ENCODE measurements at places on chromosomes 2 and 18.
A peak's percentile ranks its signal among the peaks of the same experiment; 100 is the strongest.

DNA sequence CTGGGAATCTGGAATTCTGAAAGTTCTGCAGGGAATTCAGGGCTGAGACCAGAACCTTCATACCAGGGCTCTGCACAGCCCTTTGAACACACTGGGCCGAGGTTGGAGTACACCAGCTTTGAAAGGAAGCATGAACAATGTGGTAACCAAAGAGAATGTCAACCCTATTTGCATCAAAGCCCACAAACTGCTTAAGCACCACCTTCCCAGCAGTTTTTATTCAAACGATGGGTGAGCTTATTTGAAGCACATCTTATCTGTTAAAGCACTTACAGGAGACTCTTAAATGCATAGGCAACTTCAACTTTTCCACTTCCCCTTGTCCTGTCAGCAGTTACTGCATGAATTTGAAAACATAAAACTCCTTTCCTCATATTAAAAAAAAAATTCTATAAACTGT lies 96.6 kb downstream of the TXNL1 start:
- DNase-seq = no peak

DNA sequence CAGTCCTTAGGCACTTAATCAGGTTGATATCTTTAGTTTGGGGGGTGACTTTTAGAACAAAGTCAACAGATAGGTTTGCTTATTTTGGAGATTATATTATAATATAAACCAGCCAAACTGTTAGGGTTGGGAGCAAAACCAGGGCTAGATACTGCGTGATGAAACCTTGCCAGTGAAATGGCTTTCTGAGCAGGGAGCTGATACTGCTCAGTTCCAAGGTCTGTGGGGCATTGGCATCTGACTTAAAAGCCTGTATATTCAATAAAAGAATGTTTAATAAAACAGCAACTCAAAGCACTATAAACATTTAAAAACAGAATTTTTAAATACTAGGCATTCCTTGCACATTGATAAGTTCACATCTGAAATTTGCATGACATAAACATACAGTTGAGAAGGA lies 19.3 kb downstream of the PTPRM start:
- DNase-seq = no peak

DNA sequence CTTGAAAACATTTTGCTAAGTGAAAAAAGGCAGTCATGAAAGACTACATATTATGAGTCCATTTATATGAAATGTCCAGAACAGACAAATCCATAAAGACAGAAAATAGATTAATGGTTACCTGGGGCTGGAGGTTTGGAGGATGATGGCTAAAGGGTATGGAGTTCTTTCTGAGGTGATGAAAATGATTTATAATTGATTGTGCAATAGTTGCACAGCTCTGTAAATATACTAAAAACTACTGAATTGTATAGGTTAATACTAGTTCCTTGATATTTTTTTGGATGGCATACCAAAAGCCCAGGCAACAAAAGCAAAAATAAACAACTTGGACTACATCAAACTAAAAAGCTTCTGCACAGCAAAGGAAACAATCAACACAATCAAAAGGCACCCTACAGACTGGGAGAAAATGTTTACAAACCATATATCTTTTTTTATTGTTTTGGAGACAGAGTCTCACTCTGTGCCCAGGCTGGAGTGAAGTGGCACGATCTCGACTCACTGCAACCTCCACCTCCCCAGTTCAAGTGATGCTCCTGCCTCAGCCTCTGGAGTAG lies 21.5 kb downstream of the SOS1 start:
- no peak for DNase-seq

- no peak for DNase-seq
These were observed 128.1 kb upstream of the PDE1A start for GRCh38 chr2:182554950-182555349.

DNA sequence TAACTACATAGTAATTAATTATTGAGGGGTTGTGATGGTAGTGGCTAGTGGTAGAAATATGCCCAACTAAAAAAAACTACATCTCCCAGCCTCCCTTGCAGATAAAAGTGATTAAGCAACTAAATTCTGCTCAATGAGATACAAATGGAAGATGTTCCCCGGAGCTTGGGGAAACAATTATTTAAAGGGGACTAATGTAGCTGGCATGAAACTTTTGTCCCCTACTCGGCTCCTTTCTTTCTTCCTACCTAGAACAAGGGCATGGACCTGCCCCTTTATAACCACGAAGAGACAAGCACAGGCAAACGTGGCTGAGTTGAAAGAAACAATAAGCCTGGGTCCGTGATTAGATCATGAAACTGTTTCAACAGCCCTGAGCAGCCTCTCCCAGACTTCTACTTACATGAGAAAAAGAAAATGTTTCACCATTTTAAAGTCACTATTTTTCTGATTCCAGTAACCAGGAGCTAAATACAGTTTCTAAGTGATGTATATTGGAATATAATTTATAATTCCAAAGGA lies 236.9 kb downstream of the SCG2 start:
- no peak for DNase-seq

- DNase-seq = peak; percentile 89
These were observed 96.4 kb downstream of the RTP5 start for GRCh38 chr2:241965931-241966412.

GRCh38 chr2:43537137-43537536 lies 58.7 kb downstream of the THADA start:
- DNase-seq = no peak

DNA sequence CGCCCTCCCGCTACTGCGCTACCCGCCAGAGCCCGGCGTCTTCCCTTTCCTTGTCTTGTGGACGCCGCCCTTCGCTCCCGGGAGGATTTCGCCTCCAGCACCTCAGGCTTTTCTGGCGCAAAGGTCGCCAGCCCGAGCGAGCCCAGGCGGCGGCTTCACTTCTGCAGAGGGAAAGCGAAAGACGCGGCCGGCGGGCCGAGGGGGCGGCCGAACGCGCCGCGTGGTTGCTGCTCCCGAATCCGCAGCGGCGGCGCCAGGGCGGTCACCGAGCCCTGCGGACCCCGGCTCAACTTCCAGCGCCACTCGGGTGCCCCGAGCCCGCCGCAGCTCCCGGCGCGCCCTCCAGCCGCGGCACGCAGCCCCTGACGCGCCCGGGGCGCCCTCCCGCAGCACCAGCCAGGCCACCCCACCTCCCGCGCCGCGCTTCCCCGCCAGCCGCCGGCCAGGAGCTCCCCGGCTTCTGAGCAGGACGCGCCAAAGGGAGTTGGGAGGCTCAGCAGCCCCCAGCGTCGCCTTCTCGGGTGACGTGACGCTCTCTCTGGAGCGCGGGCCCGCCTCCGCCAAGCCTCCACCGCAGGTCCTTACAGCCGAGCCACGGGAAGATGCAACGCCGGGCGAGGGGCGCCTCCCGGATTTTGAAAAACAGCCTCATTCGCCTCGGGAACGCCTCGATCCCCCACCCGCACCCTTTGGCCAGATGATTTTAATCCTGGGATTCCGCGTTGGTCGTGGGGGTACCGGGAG lies 84.9 kb upstream of the EPB41L3 start:
- DNase-seq = peak; percentile 54

DNA sequence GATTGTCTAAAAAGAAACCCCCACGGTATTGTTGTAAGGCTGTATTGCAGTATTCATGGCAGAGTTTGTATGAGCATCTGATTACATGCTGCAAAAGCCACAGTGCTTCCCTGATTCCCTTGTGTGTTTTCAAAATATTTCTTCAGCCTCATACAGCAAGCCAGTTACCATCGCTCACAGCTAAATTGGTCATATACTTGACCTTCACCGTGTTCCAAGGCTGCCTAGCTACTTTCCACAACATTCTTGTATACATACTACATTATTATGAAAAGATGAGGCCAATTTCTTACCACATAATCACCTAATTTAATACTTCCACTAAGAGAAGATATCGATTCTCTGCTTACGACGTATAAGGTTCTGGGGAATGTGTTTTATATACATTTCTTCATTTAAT lies 576.3 kb upstream of the CNTNAP5 start:
- DNase-seq = no peak

GRCh38 chr2:72864500-72864899 lies 22.7 kb upstream of the SPR start:
- DNase-seq = peak; percentile 76

- DNase-seq = no peak
These were observed 101.2 kb upstream of the SEC11C start for GRCh38 chr18:59038295-59039039.

DNA sequence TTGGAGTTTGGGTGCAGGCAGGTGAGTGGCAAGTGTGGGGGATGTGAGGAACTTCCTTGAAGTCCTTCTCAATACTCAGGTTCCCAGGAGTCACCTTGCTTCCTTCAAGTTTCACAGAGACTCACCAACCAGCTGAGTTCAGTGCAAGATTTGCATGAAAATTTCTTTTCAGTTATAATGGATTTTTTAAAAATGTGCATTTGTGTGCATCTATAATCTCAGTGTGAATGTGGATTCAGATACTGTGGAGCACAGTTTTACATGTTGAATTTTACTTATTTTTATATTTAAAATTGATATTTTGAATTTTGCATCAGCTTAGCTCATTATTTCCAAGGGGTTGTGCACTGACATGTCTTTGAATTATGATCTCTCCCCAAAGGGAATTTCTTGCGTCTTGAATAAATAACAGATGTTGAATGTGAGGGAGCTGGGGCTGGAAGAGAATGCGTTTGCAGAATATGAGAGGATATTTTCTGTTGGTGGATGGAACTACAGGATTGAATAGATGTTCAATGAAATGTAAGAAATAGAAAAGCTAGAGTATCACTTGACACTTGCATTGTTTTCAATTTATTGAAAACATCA lies 184.3 kb downstream of the RPRM start:
- no peak for DNase-seq

DNA sequence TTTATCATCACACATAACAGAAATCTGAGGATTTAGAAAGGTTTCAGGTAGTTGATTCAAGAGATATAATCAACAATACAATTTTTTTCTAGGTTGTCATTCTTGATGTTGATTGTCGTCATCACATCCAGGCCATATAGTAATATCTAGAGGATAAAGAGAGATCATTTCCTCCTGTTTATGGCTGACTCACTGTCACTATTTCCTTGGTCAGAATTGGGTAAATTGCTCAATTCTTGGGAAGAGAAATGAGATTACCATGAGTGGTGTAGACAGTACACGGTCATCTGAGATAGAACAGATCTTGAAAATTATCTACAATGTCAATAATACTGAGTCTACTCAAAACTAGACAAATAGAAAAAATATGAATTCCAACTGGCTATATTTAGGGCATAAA lies 78.8 kb downstream of the ZNF804A start:
- DNase-seq = no peak

GRCh38 chr2:157173740-157174184 lies 83.7 kb upstream of the GALNT5 start:
- peak; percentile 79 for DNase-seq

GRCh38 chr2:197216361-197216979 lies 94.1 kb downstream of the ANKRD44 start:
- no peak for DNase-seq

DNA sequence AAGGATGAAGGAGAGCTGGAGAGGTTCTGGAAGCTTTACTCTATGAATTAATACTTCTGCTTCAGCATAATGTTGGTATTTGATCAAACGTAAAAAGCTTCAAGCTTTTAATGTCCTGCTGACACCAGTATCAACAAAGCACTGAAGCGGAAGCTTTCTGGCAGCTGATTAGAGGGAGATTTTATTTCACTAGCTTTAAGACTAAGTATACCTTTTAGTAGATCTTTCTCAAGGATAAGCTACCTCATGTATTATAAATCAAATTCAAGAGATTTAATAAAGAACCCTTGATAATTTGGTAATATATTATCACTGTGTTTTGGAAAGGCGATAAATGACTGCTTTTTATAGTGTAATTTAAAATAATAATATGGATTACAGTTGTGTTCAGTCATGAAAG lies 128.0 kb upstream of the CD302 start:
- DNase-seq = no peak

DNA sequence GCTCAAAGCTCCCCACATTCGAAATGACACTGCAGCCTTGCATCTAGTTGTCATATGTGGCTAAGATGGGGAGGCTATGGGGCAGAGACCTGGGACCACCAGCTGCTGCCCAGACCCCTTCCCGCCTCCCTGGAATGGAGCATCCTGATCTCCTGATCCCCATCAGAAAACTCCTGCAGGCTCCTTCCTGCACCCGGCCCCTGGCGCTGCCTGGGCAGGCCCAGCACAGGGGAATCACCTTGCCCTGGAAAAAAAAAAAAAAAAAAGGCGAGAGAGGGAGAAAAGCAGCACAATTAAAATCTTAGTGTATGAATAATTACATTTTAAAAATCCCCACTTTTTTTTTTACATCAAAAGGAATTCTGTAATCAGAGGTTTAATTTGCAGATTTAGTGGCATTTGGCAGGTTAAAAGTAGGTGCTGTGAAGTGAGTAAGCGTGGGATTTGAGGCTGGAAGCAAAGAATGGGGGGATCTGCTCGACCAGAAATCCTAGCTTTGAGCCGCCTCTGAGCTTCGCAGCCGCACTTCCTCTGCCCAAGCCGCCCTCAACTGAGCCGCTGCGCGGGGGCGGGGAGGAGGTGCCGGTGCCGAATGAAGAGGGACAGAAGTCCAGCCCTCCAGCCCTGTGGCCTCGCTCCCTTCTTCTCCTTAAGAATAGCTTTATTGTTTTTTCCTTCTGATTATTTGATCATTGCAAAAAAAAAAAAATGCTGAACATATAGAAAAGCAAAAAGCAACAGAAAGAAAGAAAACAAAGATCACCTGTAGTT lies 30.0 kb downstream of the THNSL2 start:
- peak; percentile 58 for DNase-seq

GRCh38 chr2:6940820-6941219 lies 23.6 kb downstream of the RNF144A start:
- no peak for DNase-seq

DNA sequence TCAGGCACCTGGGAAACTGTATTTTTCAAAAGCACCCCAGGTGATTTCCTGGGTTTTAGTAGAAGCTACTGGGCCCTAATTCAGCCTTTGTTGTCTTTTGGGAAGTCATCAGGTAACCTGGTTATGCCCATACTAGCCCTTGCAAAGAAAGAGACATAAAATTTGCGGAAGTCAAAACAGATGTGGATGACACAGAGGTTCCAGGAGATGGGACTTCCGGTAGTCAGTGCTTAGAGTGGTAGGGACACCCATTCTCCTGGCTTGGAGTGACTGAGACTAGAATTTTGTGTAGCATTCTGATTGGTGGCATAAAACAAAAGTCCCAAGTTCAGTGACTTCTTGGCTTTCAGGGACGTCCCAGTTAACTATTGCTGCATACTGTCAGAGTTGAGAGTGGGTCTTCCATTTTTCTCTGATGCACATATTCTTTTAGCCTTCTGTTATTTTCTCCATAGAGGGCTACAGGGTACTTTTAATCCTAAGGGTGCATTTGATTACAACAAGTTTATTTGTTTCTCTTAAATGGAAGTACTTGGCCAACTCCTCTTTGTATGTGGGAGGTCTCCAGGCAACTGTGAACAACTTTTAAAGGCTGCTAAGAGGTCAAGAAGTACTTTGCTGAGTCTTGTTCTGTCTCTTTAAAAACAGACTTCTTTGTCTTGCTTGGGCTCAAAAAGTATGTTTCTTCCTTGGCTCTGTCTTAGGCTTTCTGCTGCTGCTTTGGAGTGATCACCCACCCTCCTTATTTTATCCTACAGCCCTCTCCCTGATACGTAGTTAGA lies 8.8 kb downstream of the NAB1 start:
- no peak for DNase-seq

GRCh38 chr2:216572582-216573578 lies 60.3 kb upstream of the IGFBP2 start:
- DNase-seq = no peak
